CD14-positive monocyte (primary cell): ENCODE measurements at places on chromosomes 7 and 10. TPM values are rescaled to one million over a fixed set of nuclear protein-coding genes. Genes with fewer than 3 reads are reported as not detected.
A peak's percentile ranks its signal among the peaks of the same experiment; 100 is the strongest.

The LRRN3 gene
- 0.22 TPM for polyA plus RNA-seq

The OLAH gene
- polyA plus RNA-seq = not detected

The CUBN gene
- not detected for polyA plus RNA-seq

GRCh38 chr7:85765698-85766298, 578.9 kb upstream of the SEMA3D start:
- DNase-seq = no peak

DNA sequence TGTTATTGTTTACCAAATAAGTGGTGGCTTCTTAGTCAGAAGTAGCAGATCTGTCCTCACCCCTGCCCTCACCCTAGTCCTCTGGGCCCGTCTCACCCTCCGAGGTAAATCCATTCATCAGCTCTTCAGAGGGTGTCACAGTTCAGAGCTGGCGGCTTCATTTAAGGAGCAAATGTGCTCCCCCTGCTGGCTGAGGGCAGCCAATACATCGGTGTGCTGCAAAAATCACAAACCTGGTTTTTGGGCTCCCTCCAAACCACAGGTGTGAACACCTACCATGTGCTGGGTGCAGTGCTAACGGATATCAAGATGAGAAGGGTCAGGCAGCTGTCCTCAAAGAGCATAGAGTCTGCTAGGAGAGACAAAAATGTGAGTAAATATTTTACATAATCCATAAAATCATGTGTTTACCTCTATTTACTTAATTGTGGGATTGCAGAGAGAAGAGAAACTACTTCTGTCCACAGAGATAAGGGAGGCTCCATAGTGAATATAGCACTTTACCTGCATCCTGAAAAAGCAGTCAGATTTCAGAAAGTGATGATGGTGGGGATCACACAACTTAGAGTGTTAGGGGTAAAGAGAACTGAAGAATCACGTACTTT, 15.5 kb upstream of the CRTAC1 start:
- DNase-seq = peak; percentile 16

GRCh38 chr7:159201722-159202330, 57.2 kb upstream of the VIPR2 start:
- DNase-seq = no peak

- no peak for DNase-seq
These were observed 92.4 kb downstream of the SEMA3A start for GRCh38 chr7:84102213-84102612.

GRCh38 chr7:80916770-80917741, 1.8 kb downstream of the SEMA3C start:
- DNase-seq = no peak
